GM06990 (cell line): ENCODE measurements at places on chromosomes 11 and 22.

DNA sequence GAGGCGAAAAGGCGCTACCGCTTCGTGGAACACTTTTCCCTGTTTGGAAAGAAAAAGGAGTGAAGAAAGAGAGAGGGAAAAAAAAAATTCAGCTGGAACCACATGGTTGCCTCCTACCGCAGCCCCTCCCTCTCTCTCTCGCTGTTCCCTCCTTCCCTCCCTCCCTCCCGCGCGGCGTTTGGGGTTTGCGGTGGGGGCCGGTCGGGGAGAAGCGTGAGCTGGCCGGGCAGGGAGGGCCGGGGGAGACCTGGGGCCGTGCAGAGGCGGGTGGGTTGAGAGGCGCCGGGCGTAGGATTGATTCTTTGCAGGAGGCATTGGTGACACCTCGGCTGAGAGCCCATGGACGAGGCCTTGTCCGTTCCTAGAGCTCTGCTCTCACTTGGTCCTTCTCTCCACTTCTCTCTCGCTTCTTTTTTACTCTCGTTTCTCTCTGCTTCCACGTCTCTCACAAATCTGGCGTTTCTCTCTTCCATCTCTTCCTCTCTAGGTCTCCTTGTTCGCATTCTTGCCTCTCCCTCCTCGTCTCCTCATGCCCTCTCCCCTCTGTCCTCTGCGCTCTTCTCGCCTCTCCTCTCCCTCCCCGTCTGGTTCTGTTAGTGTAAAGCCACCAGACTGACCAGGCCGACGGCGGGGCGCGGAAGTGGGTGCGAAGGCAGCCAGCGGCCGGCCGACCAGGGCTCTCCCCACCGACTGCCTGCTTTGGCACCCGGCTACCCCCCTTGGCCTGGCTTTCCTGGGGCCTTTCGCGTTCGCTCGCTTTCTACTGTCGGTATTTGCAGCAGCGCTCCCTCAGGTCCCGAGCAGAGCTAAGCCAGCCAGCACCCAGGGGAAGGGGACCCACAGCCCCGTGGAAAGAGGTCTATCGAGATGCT lies at the start of gene CLMP:
Gene CLMP, minus strand, starts transcription at position 61 of the 872 bp plus-strand sequence. CDS start 308 bp downstream, outside the sequence.
- DNase-seq = no peak

GRCh38 chr22:22507743-22508273 lies 734 bp downstream of the ZNF280B start:
- DNase-seq = no peak

- DNase-seq = no peak
Measured at GRCh38 chr11:43898574-43898973, 17.9 kb downstream of the ALKBH3 start.

- DNase-seq = no peak
Measured at GRCh38 chr22:27820896-27821866, 19.6 kb upstream of the MN1 start.

DNA sequence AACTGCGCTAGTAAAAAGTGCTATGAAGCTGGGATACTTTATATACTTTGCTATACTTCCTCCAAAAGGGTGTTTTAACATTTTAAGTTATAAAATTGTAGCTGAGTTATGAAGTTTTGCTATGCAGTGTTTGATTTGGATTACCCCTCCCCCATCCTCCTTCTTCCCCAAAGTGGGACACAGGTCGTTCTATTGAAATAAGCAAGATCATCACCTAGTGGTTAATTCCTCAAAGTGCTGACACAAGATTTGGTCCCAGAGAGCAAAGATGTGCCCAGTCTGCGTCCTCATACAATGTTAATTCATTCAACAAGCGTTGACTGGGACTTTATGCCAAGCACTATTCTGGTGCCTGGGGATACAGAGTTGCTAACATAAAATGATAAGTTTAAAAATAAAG lies 78.5 kb downstream of the SPON1 start:
- no peak for DNase-seq

GRCh38 chr22:29695129-29695926 lies 24.5 kb upstream of the CABP7 start:
- no peak for DNase-seq

DNA sequence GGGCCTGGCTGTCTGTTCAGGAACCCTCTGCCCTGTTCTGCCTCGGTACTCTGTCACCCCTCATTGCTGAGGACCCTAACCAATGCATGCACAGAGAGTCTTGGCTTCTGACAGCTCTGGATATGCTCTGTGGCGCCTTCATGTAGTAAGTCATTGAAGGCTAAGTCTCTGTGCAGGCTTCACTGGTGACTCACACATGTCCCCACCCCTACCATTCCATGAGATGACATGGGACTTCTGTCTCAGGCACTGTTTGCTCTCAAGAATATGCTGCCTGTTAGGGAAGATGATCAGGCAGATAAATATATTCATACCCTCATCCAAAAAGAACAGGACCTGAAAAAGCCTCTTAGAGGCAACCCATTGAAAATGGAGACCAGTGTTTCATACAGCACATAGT lies 43.6 kb upstream of the HORMAD2 start:
- no peak for DNase-seq

GRCh38 chr11:125447721-125448120 lies 48.3 kb downstream of the FEZ1 start:
- DNase-seq = no peak

DNA sequence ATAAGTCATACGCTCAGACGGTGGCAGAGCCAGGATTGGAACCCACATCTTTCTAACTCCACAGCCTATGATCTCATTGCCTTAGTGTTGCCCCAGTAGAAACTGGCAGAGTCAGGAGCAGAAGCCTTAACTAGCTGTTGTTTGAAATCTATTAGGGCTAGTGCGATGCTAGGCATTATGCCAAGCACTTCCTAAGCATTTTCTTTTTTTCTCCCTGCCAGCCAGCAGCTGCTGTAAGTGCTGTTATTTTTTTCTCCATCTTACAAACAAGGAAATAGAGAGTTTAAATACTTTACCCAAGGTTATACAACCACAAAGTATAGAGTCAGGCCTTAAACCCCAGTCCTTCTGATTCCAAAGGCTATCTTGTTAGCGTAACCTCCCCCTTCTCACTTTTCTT lies 161.0 kb upstream of the SORL1-AS1 start:
- no peak for DNase-seq
